ENCODE measurements at places on chromosomes 6 and 20.

DNA sequence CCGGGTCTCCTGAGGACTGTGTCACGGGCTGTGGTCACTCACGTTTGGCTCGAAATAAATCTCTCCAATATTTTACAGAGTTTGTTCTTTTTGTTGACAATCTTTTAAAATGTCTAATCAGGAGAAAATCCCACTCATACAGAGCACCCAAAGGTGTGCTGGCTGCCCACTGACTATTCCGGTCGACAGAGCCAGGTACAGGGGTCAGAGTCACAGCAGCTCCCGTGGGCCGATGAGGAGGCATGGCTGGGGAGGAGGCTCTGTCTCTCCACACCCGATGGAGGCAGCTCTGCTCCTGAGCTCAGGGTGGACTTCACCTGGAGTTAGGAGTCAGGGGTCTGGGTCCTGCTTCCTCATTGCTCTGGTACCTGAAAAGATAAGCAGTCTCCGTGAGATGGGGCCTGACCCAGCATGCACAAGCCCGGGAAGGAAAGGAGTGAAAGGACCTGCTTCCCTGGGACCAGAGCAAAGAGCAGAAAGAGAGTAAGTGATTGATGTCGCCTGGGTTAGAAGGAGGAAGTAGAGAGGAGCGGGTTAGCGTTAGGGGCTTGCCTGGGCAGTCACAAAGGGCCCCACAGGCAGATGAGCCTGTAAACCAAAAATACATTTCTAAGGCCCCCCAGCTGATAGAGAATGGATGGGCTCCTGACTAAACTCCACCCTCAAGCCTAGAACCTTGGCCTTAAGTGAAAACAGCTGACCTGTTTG is 53.5 kb upstream of the UNC93A start:
- no peak for DNase-seq

DNA sequence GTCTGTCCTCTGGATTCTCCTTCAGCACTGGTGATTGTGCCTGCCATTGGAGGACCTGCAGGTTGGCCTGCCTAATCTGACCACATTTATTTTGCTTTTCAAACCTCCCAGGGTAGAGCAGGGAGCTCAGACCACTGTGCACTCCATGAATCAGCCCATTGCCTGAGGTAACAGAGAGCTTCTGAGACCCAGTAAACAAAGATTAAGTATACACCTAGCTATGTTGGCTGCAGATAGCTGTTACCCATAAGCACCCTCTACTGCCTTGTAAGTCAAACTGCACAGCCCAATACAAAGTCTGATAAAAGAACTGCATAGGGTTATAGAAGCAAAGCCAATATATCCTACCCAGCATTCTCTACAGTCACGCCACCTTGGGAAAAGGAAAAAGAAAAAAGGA is 338.7 kb downstream of the HTR1B start:
- DNase-seq, result no peak

- DNase-seq, result no peak
Measured at GRCh38 chr20:23241416-23241815, 109.2 kb upstream of the NXT1 start.

DNA sequence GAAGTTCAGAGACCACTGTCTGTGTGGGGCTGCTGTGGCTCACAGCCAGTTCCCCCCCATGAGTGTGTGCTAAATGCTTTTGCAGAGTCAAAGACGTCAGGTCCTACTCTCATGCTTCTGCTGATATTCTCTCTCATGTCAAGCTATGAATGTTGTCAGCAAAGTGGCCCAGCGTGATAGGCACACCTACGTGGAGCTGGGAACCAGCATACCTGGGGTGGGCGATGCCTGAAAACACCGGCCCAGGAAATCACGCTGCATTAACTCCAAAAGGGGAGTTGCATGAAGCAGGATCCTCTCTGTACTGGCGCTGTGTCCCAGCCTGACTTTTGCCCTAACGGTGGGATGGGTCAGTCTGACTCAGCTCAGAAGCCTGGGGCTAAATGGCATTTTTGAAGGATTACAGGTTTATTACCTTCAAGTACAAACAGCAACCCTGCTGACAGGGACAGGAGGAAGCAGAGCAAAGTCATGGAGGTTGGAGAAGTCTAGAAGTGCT is 9.0 kb upstream of the MRPS10 start:
- DNase-seq, result no peak

- DNase-seq, result no peak
Measured at GRCh38 chr20:34514897-34515483, 1.2 kb upstream of the DYNLRB1 start.

DNA sequence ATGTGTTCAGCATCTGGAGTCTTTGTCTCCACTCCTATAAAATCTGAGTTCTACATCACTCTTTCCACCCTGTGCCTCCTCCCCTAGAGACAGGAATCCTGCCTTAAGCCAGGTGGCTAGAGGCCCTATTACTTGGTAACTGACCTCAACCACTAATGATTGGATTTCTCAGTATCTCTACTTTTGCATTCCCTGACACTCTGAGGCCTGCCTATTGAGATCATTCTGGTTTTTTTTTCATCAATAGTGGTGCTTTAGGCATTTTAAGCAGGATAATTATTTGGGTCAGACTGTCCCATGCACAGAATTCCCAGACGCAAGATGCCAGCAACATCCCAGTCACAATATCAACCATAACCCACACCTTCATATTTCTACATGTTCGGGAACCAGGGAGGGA is 3.9 kb upstream of the GCM1 start:
- DNase-seq, result no peak

DNA sequence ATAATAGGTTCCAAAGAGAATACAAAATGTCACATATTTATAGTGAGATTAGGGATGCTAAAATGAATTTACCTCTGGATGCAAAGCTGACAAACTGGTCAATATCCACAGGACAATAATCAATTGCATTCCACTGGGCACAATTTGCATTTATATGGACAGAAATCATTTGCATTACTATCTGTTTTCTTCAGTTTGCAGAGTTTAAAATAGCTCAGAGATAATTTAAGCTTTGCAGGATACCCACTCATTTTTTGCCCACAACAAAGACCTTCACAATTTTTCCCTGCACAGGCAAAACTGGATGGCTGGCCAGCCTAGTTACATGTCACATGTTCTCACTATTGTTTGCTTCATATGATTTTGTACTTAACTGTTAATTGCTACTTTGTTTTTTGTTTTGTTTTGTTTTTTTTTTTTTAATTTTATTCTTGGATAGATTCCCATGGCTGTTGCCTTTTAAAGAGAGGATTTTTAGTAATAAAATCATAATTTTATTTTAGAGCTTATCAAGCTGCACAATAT is 483.5 kb downstream of the UTRN start:
- DNase-seq, result no peak

GRCh38 chr20:37901654-37902503 is 1.0 kb upstream of the VSTM2L start:
- peak; percentile 29 for DNase-seq

GRCh38 chr6:24229696-24230405 is 103.8 kb downstream of the NRSN1 start:
- no peak for DNase-seq

DNA sequence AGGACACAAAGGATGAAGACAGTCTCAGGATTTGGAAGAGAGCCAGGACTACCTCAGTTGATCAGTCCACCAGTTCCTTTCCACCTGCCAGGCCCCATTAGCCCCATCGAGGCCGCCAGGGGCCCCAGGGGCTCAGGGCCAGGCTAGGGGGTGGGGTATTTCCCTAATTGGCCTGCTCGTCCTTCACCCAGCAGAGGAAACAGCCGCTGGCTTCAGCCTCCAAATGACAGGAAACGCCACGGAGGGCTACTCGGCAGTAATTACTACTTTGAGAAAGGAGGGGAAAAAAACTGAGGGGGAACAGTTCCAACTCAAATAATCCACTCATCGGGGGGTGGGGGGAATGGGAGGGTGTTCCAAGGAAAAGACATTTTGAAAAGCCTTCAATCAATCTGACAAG is 42.7 kb downstream of the MAFB start:
- DNase-seq, result no peak

- no peak for DNase-seq
Measured at GRCh38 chr6:105785066-105785811, 300.9 kb upstream of the PRDM1 start.

DNA sequence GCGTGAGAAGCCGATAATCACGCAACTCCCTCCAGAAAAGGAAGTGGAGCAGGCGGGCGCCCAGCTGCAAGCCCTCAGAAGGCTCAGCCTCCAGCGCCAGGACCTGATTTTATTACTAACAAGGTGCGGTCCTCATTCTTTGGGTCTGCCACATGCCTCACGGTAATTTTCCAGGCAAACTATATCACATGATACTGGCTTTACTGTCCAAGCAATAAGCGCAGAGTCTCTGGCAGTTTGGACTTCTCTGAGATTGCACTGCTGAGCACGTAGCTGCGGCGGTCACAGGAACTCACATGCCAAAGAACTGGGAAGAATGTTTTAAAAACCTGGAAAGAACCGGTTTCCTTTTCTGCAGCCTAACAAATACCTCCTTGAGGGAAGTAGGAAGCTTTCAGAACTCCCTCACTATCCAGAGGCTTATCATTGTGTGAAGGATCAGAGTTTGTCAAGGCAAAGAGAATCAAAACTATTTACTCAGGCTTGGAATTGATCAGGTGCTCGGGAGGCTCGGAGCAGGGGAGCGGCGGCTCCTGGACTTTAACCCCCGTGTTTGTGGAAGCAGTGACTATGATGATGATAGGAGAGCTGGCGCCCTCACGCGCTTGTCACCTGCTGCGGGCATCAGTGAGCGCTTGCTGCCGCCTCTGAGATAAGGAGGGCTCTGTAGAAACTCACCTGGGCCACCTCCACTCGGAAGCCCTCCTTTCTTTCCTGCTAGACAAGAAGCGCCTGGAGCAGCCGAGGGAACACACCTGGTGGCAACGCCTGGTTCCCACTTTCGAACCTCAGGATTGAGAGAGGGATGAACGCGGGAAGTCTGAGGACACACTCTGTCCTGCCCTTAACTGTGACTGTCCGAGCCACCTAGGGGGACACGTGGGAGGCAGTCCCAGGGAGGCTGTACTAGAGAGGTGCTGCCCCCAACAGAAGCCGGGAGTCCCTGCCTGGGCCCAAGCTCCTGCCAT is 27.2 kb upstream of the SYNJ2 start:
- no peak for DNase-seq

DNA sequence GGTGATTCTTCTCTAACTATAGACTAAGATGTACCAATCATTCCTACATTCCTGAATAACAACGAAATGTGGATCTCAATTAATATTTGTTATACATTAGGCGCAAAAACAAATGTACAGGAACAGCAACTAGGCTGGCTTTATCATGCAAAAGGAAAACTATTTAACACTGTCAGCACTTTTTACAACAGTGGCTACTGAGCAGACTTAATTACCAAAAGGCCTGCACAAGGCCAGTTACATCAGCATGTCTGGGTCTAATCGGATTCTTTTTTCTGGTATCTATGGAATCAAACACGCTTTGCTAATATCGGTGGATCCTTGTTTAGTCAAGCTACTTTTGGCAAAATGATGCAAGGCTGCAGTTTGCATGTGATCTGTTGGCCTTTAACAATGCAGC is 176.5 kb downstream of the UBE3D start:
- DNase-seq, result no peak

DNA sequence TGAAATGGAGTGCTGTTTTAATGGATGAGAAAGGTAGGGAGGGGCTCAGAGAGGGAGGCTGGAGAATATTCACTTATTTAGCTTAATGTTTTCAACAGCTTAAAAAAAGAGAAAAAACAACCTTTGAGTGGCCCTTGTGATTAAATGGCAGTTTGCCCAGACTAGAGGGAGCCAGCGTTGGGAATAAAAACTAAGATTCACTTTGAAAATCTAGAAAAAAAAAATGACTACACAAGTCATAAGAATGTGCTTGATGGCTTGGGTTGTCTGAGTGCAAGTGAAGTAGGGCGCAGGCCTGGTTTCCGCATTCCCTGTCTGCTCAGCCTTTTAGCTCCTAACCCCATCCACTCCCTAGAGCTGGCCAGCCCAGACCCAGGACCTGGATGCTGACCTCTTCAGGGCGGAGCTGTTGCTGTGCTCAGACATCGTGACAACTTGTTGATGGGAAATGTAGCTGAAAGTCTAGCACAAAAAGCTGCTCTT is 28.9 kb downstream of the UTRN start:
- no peak for DNase-seq

- no peak for DNase-seq
Measured at GRCh38 chr6:57013521-57013926, 33.0 kb upstream of the KIAA1586 start.

GRCh38 chr6:110558575-110558974 is 82.2 kb upstream of the SLC22A16 start:
- no peak for DNase-seq

GRCh38 chr6:107540465-107540857 is 50.5 kb downstream of the SOBP start:
- no peak for DNase-seq

DNA sequence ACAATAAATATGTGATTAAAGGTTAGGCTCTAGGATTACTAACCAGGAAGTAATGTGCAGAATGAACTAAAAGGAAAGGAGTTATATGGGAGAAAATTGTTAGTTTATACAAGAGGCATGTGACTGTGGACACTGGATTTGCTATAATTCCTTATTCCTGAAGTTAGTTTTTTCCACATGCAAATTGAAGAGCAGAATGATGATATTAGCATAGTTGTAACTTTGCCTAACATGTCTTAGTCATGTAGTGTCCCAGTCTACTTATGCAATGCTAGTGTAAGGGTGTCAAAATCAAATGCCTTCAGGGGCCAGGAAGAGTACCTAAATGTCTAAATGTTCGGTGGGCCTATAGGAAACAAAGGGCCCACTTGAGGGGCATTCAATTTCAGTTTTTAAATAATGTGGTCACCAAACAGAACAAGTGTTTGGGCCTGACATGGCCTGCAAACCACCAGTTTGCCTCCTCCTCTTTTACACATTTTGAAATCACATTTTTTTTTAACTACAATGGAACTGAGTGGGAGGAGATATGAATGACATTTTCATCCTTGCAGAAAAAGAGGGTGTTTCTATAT is 28.0 kb upstream of the CEP85L start:
- no peak for DNase-seq

All from germinal center (tissue), 1 donor.